A172 (cell line): ENCODE measurements at places on chromosomes 1 and 21. TPM values are rescaled to one million over a fixed set of nuclear protein-coding genes. Genes with fewer than 3 reads are reported as not detected.
A peak's percentile ranks its signal among the peaks of the same experiment; 100 is the strongest.

GRCh38 chr1:89682611-89683010, 49.7 kb downstream of the LRRC8C start:
- no peak for DNase-seq

COL16A1 gene
- total RNA-seq: 12.7 and 26.2 TPM in 2 replicates

DNA sequence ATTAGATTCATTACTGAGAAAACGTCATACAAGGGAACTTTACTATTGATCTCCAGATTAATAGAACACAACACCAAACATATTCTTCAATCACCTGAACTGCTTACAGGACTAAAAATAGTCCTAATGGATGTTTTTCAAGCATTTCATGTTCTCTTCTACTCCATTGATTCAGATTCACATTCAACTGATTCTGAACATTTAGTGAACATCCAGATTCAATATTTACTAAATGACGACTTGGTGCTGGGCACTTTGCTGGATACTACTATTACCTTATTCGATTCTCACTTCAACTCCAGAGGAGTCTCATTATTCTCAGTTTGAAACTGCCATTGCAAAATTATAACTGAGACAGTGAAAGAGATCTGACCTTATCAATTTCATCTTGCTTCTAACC, 18.8 kb upstream of the SUCO start:
- no peak for DNase-seq

IGSF21 gene
- total RNA-seq: not detected in 2 replicates

GRCh38 chr1:224623743-224624333, 7.7 kb downstream of the CNIH3 start:
- DNase-seq: peak; percentile 100

DNA sequence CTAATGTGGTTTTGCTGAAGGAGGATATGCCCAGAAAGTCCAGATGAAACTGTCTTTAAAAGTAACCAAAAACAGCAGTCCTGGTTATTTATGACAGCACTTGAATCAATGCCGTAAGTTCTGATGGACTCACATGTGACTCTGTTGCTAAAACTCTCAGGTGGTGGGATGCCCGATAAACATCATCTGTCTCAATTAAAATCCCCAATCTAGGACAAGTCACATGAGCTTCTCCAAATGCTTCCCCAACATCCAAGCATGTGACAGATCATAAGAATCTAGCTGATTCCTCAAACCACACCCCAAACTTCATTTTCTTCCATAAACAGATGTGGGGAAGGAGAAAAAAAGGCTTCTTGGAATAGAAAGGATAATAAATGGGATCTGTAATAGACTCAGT, 786 bp upstream of the CTSK start:
- no peak for DNase-seq

GRCh38 chr1:53580739-53581475, 121.7 kb downstream of the DMRTB1 start:
- DNase-seq: no peak

C1orf87 gene
- total RNA-seq: not detected in 2 replicates

DNA sequence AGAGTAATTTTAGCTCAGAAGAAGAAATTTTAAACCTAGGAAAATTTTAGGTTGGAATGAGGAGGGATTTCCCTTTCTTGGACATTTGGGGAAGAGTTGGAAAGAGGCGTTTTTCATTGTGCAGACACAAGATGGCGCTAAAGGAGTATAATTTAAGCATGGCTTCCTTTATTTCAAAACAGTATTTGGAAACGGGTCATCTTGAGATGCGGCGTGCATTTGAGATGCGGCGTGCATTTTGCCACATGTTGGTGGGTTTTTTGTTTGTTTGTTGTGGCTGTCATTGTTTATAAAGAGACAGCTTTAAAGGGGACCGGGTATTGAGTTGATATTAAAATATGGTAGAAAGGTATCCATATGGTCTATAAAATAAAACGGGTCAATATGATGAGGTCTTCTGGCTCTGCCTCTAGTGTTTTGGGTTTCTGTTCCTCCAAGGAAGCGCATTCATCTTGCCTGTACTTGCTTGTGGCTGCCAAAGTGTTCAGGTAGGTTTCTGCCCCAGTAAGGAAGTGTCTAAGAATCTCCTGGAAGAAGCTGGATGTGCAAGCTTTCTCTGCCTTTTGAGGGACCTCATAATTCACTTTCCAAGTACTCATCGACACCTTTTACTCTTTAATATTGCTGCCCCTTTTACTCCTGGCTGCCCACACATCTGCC, 210.3 kb downstream of the SLC35F3 start:
- peak; percentile 67 for DNase-seq

GRCh38 chr1:212699104-212699624, 476 bp downstream of the BATF3 start:
- peak; percentile 40 for DNase-seq

GRCh38 chr1:235430991-235431390, 63.8 kb downstream of the TBCE start:
- no peak for DNase-seq

CRP gene
- total RNA-seq: not detected in 2 replicates

GRCh38 chr1:112707221-112708001, 484 bp upstream of the RHOC start:
- DNase-seq: peak; percentile 82

- DNase-seq: no peak
Observed at GRCh38 chr21:29121759-29122158, 8.7 kb upstream of the MAP3K7CL start.

- no peak for DNase-seq
Observed at GRCh38 chr21:38499296-38499695, 1.0 kb upstream of the ERG start.

TNFSF18 gene
- total RNA-seq: 0.12 and 0.24 TPM in 2 replicates

RASSF5 gene
- total RNA-seq: 3.3 and 5.8 TPM in 2 replicates

- DNase-seq: no peak
Observed at GRCh38 chr21:36103434-36103833, 31.4 kb upstream of the CBR3 start.

DNA sequence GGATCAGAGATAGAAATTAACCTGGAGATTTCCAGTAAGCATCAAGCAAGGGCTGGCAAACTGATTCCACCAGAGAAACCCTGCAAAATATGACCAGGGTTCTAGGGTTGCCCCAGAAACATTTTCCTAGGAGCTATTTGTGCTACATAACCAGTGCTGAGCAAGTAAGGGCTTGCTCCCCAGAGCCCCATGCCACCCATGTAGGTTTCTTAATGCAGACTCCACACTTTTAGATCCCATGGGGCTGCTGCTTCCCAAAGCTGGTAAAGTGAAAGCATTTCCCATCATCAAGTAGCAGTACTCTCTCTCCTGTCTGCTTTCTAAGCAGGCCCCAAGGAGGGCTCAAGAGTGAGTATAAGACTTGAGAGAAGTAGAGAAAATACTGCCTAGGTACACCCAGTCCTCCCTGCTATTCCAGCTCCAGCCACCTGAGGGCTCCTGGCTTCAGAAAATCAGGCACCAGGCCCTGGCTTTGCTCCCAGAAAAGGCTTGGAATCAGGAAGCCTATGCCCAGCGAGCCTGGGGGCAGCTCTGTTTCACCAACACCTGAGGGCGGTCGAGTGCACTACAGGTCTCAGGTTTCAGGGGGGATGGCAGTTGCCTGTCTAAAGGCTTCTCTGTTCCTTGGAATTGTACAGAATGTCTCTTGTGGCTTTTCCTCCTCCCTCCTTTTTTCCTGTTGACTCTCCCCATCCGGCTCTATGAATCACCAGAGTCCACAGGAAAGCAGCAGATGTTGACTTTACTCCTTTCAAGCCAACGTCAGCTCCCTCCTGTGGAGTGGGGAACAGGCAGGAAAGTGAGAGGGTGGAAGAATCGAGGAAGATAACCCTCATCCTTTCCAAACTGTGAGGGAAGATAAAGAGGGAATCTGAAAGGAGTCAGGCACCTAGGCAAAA, 6.2 kb upstream of the ANKRD35 start:
- DNase-seq: peak; percentile 100

CD48 gene
- total RNA-seq: not detected in 2 replicates

GRCh38 chr1:3034162-3034561, 12.9 kb downstream of the ACTRT2 start:
- no peak for DNase-seq

GRCh38 chr1:78651241-78651640, 1.6 kb downstream of the IFI44 start:
- peak; percentile 57 for DNase-seq
